ENCODE measurements at places on chromosomes 4 and X.

- no peak for DNase-seq
Observed at GRCh38 chrX:105502336-105502735, 281.8 kb upstream of the TEX13A start.

GRCh38 chr4:130468340-130468739, 1372.4 kb downstream of the C4orf33 start:
- DNase-seq = no peak

DNA sequence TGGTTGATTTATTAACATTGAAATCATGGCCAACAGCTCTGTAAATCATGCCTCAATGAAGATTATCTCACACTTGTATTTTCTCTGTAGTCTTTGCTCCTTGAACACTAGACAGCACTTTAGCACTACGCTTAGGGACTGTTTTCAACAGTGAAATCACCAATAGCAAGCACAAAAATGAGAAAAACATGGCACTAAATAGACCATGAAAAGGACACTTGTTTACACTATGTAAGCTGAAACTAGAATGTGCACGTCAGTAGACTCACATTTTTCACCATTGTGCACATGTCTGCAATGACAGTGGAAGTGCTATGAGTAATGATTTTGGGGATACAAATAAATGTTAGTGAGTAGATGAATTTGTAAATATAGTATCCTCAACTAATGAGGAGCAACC, 3.1 kb downstream of the BMP2K start:
- DNase-seq = no peak

DNA sequence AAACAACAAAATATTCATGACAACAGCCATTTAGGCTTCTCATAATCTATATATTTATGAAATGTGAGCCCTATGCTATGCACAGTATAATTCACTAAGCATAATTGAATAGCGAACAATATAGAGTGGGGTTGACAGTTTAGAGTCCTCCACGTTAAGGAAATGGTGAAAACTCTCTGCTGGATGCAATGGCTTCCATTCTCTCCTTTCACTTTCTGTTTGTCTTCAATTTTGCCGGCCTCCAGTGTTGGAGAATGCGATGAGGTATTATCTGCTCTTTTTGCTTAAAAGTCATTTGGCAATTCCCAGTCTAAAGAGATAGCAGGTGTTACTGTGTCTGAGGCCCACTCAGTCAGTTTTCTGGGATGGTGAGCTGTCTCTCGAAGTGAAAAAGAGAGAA, 52.1 kb downstream of the NPY5R start:
- no peak for DNase-seq

GRCh38 chr4:23717528-23718248, 172.2 kb downstream of the PPARGC1A start:
- DNase-seq = peak; percentile 10

- peak; percentile 45 for DNase-seq
Observed at GRCh38 chr4:152045807-152046571, 285.2 kb upstream of the GATB start.

- no peak for DNase-seq
Observed at GRCh38 chr4:28443801-28444412, 1583.3 kb downstream of the STIM2 start.

DNA sequence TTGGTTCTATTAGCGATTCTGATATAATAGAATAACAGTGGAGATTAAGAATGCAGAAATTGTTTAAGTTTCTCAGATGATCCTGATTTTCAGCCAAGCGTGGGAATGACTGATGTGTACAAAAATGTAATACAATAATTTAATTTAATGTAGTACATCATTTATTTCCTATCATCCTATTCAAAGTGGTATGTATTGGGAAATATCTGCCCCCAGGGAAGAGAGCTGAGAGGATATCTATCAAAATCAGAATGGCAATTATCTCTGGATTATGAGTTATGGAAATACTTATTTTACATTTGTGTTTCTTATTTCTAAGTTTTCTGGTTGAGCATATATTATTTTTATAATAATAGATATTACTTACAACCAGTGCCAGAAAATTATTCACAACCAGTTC, 3.9 kb downstream of the FABP2 start:
- no peak for DNase-seq

GRCh38 chr4:1624519-1624910, 59.6 kb downstream of the FAM53A start:
- DNase-seq = no peak

- no peak for DNase-seq
Observed at GRCh38 chrX:12802741-12803140, 11.5 kb downstream of the PRPS2 start.

DNA sequence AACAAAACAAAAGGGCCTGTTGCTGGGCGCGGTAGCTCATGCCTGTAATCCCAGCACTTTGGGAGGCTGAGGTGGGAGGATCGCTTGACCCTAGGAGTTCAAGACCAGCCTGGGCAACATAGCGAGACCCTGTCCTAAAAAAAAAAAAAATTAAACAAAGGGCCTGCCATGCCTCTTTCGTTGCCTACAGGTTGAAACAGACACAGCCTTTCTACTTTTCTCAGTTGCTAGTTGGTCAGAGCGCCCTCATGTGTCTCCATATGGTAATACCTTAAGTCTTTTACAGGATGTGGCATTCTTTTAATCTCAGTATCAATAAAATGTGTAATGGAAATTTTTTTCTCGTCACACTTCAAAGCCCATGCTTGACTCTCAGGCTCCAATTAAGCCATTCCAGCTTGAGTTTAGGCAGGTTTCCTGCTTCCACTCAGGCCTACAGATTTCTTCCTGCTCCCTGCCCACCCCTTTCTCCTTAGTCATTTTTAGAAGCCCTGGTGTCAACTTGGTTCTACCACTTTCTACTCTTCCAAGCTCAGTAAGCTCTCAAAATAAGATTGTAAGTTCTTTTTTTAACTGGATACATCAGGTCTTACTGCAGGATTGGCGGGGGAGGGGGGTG, 4.6 kb upstream of the SOWAHD start:
- peak; percentile 32 for DNase-seq

GRCh38 chr4:81960961-81961360, 412.8 kb downstream of the HNRNPD start:
- DNase-seq = no peak

DNA sequence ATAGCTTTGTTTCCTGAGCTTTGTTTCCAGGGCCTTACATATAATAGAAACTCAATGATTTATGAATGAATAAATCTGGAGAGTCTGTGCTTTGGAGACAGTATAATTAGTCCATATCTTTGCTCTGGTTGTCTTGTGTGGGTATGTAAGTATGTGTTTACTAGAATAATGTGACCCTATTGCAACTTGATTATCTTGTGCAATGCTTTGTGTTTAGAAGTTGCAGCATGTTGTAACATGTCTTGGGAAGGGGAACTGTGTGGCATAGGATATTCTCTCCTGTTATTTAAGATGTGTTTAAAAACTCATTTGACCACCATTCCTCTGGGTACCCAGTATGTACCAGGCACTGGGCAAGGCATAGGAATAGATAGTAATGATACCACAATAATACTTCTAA, 6.1 kb downstream of the SPATA18 start:
- DNase-seq = no peak

DNA sequence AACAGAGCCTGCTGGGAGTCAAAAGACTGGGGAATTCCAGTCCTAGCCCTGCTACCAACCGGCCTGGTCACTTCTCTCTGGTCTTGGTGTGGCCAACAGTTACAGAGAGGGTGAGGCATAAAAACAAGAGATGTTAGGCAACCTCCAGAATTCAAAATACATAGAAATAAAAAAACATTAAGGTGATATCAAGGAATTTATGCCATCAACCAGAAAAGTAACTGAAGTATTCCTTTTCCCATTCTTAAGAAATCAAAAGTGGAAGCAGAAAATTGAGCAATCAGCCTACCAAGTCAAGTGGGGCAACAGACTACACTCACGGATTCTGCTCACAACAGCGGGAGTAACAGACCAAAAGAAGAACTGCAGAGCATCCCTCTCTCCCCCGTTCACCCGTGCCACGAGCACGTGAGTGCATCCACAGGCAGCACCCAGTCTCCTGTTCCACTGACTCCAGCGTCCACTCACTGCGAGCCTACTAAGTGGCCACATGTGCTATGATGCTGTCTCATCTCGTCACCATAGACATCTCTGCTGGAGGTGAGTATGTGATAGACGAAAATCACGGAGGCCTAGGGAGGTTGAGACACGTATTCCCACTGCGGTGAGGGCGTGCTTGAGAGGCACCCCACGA, 29.3 kb downstream of the AFAP1 start:
- no peak for DNase-seq

GRCh38 chr4:146550161-146550560, 28.4 kb upstream of the SLC10A7 start:
- DNase-seq = no peak

DNA sequence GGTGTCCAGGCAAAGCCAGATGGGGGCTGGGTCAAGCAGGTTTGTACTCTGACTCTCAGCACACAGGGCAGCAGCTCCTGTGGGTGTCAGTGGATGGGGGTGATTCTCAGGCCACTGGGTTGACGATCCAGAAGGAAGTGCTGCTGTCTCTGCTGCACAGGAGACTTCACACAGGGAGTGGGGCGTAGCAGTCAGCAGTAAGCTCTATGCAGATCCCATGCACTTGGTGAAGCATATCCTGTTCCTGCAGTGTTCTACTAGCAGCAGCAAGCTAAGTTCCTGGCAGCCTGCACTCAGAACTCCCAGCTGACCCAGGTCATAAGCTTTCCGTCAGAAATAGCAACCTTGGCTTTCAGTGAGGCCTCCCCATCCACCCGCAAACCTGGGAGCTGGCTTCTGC, 117.6 kb upstream of the NDST3 start:
- no peak for DNase-seq

GRCh38 chr4:69524706-69525105, 29.0 kb upstream of the UGT2B4 start:
- DNase-seq = no peak

GRCh38 chr4:142443469-142443868, 402.6 kb downstream of the INPP4B start:
- no peak for DNase-seq

DNA sequence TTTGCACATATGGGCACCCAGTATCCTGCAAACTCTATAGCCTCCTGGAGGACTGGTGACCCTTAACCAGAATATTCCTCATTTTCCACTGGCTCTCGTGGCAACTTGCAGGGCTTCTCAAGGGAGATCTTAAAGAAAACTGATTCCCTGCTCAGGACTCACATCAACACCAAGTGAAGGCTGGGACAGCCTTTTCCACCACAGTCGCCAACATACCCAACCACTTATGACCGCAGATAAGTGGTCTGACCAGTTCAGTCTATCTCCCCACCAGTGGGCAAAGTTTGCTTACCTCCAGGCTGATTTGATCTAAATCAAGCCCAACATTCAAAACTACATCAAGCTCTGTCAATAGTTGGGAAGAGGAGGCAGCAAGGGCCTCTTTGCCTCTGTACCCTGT, 289.3 kb upstream of the GATB start:
- DNase-seq = no peak

GRCh38 chr4:141417387-141417786, 196.7 kb downstream of the ZNF330 start:
- DNase-seq = no peak

DNA sequence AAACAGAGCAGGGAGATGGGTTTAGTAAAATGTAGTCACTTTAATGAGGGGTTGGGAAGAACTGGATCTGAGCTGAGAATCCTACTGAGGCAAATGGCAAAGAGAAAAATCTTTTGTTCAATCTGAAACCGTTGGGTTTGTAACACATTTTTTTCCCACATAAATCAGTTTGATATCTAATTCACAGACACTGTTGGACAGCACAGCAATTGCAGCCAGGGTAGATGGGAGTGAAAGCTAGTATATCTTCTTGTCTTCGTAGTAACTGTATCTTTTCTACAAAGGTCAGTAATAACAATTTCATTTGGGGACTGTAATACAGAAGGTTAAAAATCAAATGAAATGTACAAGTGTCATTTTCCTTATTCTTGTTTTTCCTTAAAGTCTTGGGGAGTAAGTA, 649.5 kb upstream of the ATOH1 start:
- no peak for DNase-seq

- no peak for DNase-seq
Observed at GRCh38 chrX:65574356-65574755, 39.8 kb upstream of the LAS1L start.

- no peak for DNase-seq
Observed at GRCh38 chr4:115370490-115370889, 257.1 kb upstream of the NDST4 start.

- DNase-seq = no peak
Observed at GRCh38 chrX:103423955-103424638, 47.8 kb downstream of the BEX3 start.

DNA sequence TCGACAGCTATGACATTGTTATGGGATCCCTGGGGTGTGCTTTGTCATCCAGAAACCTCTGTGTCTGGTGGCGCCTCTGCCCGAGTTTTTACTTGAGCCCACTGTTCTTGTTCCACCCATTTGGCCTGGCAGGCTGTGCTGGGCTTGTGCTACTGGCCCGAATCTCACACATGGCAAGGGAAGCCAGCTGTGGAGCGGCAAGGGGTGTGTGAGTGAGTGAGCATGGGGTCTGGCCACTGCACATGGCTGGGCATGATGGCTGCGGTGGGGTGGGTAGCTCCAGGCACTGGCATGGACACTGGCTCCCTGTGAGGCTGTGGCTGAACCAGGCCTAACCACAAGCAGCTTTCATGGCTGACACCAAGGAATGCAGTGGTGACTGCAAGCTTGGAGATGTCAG, 89.2 kb downstream of the DACH2 start:
- no peak for DNase-seq

DNA sequence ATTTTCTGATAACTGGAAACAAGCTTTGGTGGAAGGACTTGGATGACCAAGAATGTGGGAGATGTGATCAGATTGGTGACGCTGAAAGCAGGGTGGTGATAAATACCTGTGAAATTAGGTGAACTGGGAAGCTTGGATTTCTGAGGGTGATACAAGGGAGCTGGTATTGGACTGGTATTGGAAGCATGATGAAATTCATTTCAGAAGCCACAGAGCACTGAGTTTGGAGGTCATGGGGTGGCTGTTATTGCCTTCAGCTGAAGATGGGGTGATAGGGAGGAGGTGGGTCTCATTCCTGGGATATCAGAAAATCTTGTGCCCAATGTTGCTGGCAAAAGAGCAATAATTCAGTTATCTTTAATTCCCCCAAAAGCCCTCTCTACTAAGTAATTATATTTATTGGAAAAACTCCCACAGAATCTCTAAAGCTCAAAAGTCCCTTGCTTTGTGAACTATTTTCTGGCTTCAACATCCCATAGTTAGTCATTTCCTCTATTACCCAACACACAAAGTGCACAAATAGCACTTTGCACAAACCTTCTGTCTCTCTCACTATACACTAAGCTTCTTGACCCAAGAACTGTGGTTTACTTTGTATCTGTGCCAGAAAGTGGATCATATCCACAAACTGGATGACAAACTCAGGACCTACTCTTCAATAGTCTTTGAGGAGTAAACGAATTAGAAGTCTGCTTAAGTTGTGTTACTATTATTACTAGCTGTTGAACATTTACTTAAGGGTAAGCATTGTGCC, 23.1 kb upstream of the CAMK2D start:
- no peak for DNase-seq
